ENCODE measurements at places on chromosomes 2 and 18.
A peak's percentile ranks its signal among the peaks of the same experiment; 100 is the strongest.

DNA sequence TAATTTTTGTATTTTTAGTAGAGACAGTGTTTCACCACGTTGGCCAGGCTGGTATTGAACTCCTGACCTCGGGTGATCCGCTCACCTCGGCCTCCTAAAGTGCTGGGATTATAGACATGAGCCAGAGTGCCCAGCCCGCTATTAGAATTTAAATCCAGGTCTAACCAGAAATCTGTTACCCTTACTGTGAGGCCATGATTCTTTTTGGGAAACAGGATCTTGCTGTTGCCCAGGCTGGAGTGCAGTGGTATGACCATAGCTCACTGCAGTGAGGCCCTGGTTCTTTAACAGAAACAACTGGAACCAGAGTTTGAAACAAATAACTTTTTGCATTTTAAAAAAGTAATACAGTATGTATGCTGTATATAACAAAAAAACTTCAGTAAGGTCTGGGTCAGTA lies 75.7 kb downstream of the NOL10 start:
- DNase-seq: no peak

DNA sequence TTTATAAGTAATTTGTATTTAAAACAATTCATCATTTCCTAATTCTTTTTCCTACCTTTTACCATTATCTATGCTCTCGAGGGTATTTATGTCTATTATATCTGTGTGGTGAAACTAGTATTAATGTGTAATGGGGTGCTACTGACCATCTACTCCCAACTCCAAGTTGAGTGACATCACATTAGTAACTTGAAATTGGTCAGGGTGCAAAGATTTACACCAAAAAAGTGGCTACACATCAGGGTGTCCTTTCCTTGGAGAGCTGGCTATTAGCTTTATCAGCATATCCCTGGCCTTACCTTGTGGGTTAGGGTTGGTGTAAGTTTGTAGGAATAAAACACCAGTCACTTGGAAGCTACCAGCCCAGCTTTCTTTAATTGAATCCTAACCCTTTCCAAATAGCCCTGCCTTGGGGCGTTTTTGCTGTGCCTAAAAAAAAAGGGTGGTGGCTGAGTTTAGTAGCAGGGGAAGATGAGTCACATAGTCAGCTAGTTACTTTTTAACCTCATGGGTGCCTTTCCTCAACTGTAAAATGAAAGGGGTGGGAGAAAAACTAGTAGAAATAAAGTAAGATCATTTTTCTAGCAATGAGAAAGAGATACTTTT lies 14.0 kb downstream of the ANXA4 start:
- DNase-seq: peak; percentile 47

- peak; percentile 92 for DNase-seq
These were observed 70.1 kb upstream of the STPG4 start for GRCh38 chr2:47225061-47225783.

DNA sequence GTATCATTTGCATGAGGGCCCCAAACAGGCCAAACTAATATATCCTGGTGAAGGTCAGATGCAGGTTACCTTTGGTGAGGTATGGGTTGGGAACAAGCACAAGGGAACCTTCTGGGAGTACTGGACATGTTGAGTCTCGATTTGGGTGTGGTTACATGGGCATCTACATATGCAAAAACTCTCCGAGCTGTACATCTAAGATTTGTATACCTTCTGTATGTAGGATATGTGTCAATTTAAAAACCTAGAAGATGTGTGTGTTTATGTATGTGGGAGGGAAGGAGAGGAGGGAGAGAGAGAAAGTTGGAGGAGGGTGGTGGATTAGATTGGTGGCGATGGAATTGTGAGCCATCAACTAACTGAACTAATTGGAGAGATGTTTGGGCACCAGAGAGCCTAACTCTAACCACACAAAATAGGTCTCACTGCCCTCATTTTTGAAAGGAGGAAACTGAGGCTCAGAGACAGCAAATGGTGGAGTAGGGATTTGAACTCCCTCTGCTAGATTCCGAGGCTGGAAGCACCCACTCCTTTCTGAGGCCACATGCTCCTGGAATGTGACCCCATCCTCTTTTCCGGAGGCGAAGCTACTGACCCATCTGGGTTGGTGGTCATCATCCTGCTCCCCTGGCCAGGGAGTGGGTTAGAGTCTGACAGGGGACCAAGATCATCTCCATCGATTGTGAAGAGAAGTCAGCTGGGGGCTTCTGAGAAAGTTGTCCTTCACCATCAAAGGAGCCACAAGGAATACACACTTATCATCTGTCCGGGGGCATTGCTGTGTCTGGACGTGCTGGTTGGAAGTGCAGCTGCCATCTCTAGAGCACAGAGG lies 107.3 kb upstream of the MYCN start:
- no peak for DNase-seq

- no peak for DNase-seq
These were observed 69.6 kb downstream of the ICOS start for GRCh38 chr2:204005940-204006721.

GRCh38 chr18:36578871-36579710 lies 249.7 kb downstream of the TPGS2 start:
- DNase-seq: peak; percentile 20

DNA sequence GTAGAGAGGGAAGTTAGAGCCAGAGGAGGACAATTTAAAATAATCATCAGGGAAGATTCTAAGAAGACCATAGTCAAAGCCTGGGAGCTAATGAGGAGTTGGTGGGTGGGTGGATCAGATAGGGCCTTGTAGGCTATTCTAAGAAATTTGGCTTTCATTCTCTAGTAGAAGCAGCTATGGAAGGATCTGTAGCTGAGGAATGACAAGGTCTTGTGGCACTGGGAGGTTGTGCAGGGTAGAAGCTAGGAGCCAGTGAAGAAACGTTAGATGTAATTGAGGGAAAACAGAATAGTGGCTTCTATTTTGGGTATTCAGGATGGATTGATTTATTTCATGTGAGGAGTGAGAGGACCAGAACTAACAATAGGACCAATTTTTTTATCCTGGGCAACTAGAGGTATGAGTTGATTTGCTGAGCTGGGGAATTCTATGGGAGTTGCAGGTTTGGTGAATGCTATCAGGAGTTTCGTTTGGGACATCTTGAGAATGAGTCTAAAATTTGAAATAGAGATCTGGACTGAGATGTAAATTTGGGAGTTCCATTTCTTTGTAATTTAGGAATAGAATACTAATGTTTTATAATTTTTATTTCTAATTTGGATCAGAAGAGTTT lies 371.9 kb downstream of the PARD3B start:
- DNase-seq: no peak

- DNase-seq: no peak
These were observed 88.2 kb upstream of the LCLAT1 start for GRCh38 chr2:30358842-30359241.

GRCh38 chr2:2793514-2793913 lies 462.4 kb upstream of the MYT1L start:
- no peak for DNase-seq

DNA sequence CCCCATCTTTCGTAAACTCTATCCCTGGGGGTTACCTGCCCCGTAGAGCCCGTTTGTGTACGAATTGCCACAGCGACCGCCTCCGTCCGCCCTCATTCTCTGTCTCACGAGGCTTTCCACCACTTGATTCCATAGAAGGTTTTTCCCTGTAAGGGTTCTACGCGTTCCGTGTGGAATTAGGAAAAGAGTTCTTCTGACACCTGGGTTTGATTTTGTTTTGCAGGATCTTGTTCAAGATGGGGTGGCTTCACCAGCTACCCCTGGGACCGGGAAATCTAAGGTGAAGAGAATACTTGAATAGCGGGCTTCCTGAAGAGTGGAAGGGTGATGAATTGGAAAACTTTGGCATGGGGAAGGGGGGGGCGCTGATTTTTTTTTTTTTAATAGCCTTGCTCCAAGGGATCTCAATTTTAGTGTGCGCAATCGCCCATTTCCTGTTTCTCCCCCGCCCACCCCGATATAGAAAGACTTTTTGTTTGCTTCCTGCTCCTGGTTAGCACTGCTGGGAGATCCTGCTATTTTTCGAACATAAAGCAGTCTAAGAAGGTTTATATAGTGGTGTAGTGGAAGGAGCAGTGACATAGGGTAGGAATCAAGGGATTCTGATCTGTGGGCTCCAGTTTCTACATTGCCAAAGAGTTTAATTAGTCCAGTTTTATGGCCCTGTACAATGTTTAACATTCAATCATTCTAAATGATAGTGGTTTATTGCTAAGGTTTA lies 564 bp downstream of the GCC2 start:
- DNase-seq: peak; percentile 65

GRCh38 chr18:55587418-55588110 lies 428 bp downstream of the TCF4 start:
- peak; percentile 81 for DNase-seq

GRCh38 chr2:231190531-231191197 lies 7.8 kb upstream of the ARMC9 start:
- DNase-seq: peak; percentile 60

- no peak for DNase-seq
These were observed 83.8 kb upstream of the SERTAD2 start for GRCh38 chr2:64737547-64737946.

DNA sequence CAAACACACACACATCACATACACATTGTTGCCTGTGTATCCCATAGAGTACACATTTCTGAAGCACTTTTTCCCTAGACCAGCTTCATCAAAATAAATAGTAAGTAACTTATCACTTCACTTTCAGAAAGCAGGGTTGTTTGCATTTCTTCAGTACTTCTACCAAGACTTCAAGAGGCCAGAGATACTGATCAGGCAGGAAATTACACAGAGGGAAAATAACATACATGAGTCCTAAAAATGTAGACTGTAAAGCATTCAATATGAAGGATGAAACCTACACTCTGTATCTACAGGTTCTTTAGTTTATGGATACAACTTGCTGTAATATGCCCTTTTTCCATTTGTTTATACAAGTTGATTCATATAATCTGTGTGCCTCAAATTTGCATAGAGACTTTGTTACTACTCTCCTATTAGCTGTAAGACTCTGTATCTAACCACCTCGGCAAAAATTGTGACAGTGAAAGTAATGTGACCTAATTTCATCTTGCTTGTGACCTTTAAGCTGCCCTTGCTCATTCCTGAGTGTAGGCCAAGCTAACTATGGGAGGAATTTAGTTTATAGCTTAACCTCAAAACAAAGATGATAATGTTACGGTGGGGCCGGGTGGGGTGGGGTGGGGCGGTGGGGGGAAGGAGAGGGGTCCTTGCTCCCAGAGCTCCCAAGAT lies 228.9 kb upstream of the SPOPL start:
- no peak for DNase-seq

- DNase-seq: peak; percentile 90
These were observed 202.1 kb downstream of the RNF144A start for GRCh38 chr2:7119132-7119835.

GRCh38 chr2:231296401-231296974 lies 98.1 kb downstream of the ARMC9 start:
- DNase-seq: no peak

DNA sequence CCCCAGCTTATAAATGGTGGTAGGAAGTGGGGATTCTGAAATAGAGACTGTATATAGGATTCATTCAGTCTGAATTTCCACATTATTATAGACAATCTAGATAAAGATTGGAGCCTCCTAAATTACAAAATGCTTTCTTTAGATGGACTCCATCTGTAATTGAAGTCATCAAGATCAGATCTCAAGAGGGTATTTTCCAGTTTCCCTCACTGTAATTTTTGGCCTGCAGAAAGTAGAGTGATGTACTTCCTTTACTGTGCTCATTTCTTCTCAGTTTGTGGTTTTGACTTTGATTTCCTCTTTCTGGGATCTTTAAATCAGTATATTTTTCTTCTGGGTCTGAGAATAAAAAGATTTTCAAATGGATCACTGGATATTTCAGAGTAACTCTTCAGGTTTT lies 7.2 kb downstream of the BABAM2 start:
- no peak for DNase-seq

DNA sequence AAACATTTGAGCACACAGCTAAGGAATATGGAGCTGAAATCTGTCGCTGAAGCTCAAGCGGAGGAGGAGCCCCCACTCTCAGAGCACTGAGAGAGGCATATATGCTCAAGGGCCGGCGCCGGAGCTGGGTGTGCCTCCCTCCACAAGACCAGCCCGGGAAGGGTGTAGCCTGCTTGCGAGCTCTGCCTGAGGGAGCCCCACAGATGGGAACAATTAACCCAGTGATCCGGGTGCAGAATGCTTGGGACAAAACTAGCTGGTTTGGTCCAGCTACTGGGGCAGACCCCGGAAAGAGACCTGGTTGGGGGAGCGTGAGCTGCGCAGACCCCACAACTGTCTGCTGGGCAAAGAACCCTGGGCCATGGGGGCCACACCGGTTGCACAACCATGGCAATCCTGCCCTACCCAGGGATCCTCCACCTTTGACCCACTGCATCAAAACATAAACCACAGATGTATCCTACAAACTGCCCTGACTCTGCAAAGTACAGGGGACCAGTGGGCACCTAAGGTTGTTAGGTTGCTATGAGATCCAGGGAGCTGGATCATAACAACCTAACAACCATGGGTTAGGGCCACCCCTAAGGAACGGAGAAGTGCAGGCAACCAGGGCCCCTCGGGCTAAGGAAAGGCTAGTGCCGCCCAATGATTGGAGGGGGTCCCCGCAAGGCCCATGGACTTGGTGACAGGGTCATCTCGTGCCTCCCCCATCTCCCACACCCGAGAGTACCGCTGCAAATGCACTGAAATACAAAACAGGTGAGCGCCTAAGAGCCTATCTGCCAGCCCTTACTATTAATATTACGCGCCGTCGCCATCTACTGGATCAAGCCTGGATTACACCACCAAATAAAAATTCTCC lies 53.4 kb upstream of the SCN1A start:
- peak; percentile 33 for DNase-seq

DNA sequence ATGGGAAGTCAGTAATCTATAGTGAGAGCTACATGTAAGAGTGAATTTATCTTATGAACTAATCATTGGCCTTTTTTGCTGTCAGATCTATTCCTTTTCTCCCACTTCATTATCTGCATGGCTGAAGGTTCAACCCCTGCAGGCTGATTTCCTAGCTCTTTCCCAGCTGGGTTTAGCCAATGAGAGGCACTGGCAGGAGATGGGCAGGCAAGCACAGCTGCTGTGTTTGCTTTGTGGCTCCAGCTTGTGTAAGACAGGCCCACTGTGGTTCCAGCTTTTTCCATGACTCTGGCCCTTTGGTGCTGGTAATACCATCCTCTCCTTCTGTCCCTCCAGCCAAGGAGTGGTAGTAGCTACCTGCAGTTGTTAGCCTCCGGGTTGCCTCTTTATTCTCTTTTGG lies 248.8 kb downstream of the PLCL1 start:
- DNase-seq: no peak

- DNase-seq: no peak
These were observed 98.6 kb downstream of the BCL2L11 start for GRCh38 chr2:111219285-111219684.

DNA sequence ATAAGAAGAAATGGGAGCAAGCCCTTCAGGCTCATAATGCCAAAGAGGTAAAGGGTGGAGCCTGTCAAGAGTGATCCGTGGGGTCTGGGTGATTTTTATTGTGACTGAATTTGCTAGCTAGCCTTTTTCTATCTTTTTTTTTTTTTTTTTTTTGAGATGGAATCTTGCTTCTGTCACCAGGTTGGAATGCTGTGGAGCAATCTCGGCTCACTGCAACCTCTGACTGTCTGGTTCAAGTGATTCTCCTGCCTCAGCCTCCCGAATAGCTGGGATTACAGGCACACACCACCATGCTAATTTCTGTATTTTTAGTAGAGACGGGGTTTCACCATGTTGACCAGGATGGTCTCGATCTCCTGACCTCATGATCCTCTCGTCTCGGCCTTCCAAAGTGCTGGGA lies 29.1 kb downstream of the DRC1 start:
- DNase-seq: no peak

- DNase-seq: no peak
These were observed 387.5 kb downstream of the CDH2 start for GRCh38 chr18:27789406-27789805.

GRCh38 chr2:114700440-114700839 lies 258.0 kb downstream of the DPP10 start:
- DNase-seq: no peak

GRCh38 chr18:24734058-24734457 lies 273.6 kb downstream of the HRH4 start:
- peak; percentile 68 for DNase-seq

- DNase-seq: no peak
These were observed 177.0 kb downstream of the TGIF1 start for GRCh38 chr18:3626929-3627458.

Data from muscle of leg (tissue), 16 donors.